Colonic mucosa (tissue), 4 donors: ENCODE measurements at places on chromosomes 5 and 9. TPM values are rescaled to one million over a fixed set of nuclear protein-coding genes. Genes with fewer than 3 reads are reported as not detected.

- no peaks in the 10 kb centered on the region for H3K27me3 ChIP-seq
- no peaks in the 10 kb centered on the region for H3K4me1 ChIP-seq
- H3K36me3 ChIP-seq = no peaks in the 10 kb centered on the region
- no peak for DNase-seq
Measured at GRCh38 chr5:80990971-80991370, 30.8 kb downstream of the RASGRF2 start.

GRCh38 chr5:77718934-77719610 lies 57.1 kb downstream of the TBCA start:
- no peaks in the 10 kb centered on the region for H3K36me3 ChIP-seq
- no peak for DNase-seq
- no peaks in the 10 kb centered on the region for H3K27me3 ChIP-seq
- H3K27ac ChIP-seq = no peak overlapping the region

- H3K36me3 ChIP-seq = no peaks in the 10 kb centered on the region
- H3K4me3 ChIP-seq = no peak overlapping the region
- H3K27ac ChIP-seq = no peak overlapping the region
- no peak for DNase-seq
- H3K4me1 ChIP-seq = no peaks in the 10 kb centered on the region
Measured at GRCh38 chr9:110947491-110948044, 90.7 kb downstream of the LPAR1 start.

DNA sequence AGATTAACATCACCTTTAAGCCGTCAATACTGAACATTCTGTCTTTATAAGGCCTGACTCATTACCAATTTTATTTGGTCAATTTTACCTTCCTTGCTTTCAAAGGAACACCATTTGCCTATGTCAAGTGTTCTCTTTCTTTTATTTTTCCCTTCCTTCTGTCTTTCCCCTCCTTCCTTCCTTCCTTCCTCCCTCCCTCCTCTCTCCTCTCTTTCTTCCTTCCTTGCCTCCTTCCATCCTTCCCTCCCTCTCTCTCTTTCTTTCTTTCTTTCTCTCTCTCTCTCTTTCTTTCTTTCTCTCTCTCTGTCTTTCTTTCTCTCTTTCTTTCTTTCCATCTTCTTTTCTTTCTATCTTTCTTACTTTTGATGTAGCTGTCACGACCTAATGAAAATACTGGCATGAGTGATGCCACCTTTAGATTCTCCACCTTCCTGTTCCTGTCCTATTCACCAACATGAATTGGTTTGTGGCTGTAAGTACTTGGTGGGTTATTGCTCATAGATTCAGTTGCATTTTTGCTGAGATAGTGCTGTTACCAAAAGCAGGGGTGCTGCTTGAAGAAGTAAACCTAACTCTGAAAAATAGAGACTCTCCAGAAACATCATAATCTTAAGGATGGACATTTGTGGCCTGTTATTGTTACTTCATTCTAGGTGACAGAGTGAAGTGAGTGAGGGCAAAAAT lies 33.8 kb downstream of the DOCK8 start:
- H3K36me3 ChIP-seq = no peaks in the 10 kb centered on the region
- no peak for DNase-seq
- no peaks in the 10 kb centered on the region for H3K4me1 ChIP-seq

DNA sequence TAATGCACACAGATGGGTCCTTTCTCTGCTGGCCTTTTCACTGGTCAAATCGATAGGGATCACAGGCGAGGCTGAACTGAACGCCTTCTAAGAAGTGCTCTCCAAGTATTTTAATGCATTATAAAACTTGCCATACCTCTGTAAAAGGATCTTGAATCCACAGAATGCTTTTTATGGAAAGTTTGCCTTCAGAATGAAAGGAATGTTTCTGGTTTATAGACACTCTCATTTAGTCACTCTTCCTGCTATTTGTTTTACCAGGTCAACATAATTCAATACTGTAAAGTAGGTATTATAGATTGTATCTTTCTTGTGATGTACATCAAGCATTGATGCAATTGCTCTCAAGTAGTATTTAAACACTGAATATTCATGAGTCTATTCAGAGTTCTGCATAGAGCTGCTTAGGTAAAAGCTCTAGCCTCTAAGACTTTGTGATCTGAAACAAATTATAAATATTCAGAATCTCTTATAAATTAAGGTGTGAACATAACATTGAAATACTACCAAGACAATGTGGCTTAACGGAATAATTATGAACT lies 308.4 kb downstream of the ISL1 start:
- H3K4me1 ChIP-seq = no peaks in the 10 kb centered on the region
- H3K4me3 ChIP-seq = no peak overlapping the region
- H3K27ac ChIP-seq = no peak overlapping the region
- no peak for DNase-seq
- no peaks in the 10 kb centered on the region for H3K27me3 ChIP-seq
- H3K36me3 ChIP-seq = no peaks in the 10 kb centered on the region

- H3K4me1 ChIP-seq = no peaks in the 10 kb centered on the region
- no peak overlapping the region for H3K27ac ChIP-seq
- no peak for DNase-seq
- no peaks in the 10 kb centered on the region for H3K27me3 ChIP-seq
- H3K36me3 ChIP-seq = no peaks in the 10 kb centered on the region
- H3K4me3 ChIP-seq = no peak overlapping the region
Measured at GRCh38 chr5:150860246-150860821, 14.0 kb downstream of the IRGM start.

Gene DOCK2
- 4.8 TPM for total RNA-seq

Gene PCDHB9
- total RNA-seq = 0.53 TPM

GRCh38 chr9:113886933-113887332 lies 10.8 kb downstream of the ZNF618 start:
- H3K36me3 ChIP-seq = no peaks in the 10 kb centered on the region
- no peak overlapping the region for H3K27ac ChIP-seq
- no peaks in the 10 kb centered on the region for H3K4me1 ChIP-seq
- no peak overlapping the region for H3K4me3 ChIP-seq
- H3K27me3 ChIP-seq = no peaks in the 10 kb centered on the region
